ENCODE measurements at places on chromosomes 13 and 19.

- H3K27ac ChIP-seq = no peak overlapping the region
- no peak for DNase-seq
- no peaks in the 10 kb centered on the region for H3K4me1 ChIP-seq
- no peak overlapping the region for H3K4me3 ChIP-seq
- H3K36me3 ChIP-seq = no peaks in the 10 kb centered on the region
Measured at GRCh38 chr13:98108341-98108740, 34.6 kb upstream of the FARP1 start.

- DNase-seq = no peak
- H3K4me3 ChIP-seq = no peak overlapping the region
- no peaks in the 10 kb centered on the region for H3K4me1 ChIP-seq
Measured at GRCh38 chr13:31605076-31605860, 134.1 kb upstream of the RXFP2 start.

- no peaks in the 10 kb centered on the region for H3K27me3 ChIP-seq
- no peak overlapping the region for H3K27ac ChIP-seq
- no peak for DNase-seq
Measured at GRCh38 chr13:39916330-39916729, 260.9 kb downstream of the COG6 start.

GRCh38 chr19:32691952-32692726 is 518 bp downstream of the NUDT19 start:
- no peaks in the 10 kb centered on the region for H3K27me3 ChIP-seq
- H3K4me1 ChIP-seq = peaks cover 56% of the 10 kb centered on the region
- H3K36me3 ChIP-seq = peaks cover 43% of the 10 kb centered on the region
- DNase-seq = peak; percentile 63
- H3K27ac ChIP-seq = peak overlapping the region; percentile 90
- H3K4me3 ChIP-seq = peak overlapping the region; percentile 82

- DNase-seq = peak; percentile 56
- peaks cover 72% of the 10 kb centered on the region for H3K27me3 ChIP-seq
- no peaks in the 10 kb centered on the region for H3K4me1 ChIP-seq
- no peak within 1 kb of the TSS for H3K27ac ChIP-seq
- H3K4me3 ChIP-seq = no peak within 1 kb of the TSS
Measured at GRCh38 chr19:39296055-39296645, at the start of gene IFNL1. Gene IFNL1, plus strand, starts transcription at chr19:39296407. Its CDS starts 15 bp downstream, at chr19:39296422.

GRCh38 chr13:93732186-93732585 is 505.6 kb downstream of the GPC6 start:
- H3K4me1 ChIP-seq = no peaks in the 10 kb centered on the region
- no peak overlapping the region for H3K27ac ChIP-seq
- no peaks in the 10 kb centered on the region for H3K27me3 ChIP-seq
- no peak overlapping the region for H3K4me3 ChIP-seq
- H3K36me3 ChIP-seq = no peaks in the 10 kb centered on the region

GRCh38 chr13:75864718-75865117 is 228.6 kb downstream of the LMO7 start:
- H3K4me3 ChIP-seq = no peak overlapping the region
- peaks cover 25% of the 10 kb centered on the region for H3K36me3 ChIP-seq
- H3K27me3 ChIP-seq = no peaks in the 10 kb centered on the region
- no peak overlapping the region for H3K27ac ChIP-seq

GRCh38 chr13:101433895-101434294 is 17.6 kb upstream of the NALCN start:
- no peak overlapping the region for H3K4me3 ChIP-seq
- H3K27ac ChIP-seq = no peak overlapping the region
- no peaks in the 10 kb centered on the region for H3K36me3 ChIP-seq
- no peaks in the 10 kb centered on the region for H3K27me3 ChIP-seq

DNA sequence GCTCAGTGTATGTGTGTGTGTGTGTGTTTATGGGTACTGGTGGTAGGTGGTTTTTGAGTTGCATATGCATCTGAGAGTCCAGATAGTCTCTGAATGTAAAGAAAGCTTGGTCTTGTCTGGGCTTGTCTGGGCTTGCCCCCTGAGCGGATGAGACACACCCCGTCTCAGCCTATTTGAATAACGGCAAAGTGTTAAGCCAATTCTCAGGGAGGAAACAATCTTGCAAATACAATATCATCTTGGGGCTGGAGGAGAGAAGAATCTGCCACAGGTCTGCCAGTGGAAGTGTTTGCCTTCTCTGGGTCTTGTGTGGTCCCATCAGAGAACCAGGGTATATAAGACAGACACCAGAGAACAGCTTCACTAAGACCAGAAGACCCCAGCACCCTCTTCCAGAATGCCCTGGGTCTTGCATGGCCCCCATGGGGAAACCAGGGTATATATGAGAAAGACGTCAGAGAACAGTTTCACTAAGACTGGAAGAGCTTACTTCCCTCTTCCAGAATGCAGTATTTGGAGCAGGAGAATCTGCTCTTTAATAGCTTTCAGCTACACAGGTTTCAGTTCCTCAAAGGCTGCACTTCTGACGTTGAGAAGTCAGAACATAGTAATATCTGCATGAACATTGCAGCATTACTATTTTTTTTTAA is 13.3 kb downstream of the CD70 start:
- H3K27me3 ChIP-seq = no peaks in the 10 kb centered on the region
- H3K4me1 ChIP-seq = peaks cover 13% of the 10 kb centered on the region
- no peak overlapping the region for H3K4me3 ChIP-seq
- H3K36me3 ChIP-seq = no peaks in the 10 kb centered on the region

GRCh38 chr19:35045667-35046300 is 4.3 kb downstream of the HPN start:
- H3K4me1 ChIP-seq = peaks cover 26% of the 10 kb centered on the region
- H3K4me3 ChIP-seq = no peak overlapping the region
- DNase-seq = no peak
- no peaks in the 10 kb centered on the region for H3K27me3 ChIP-seq
- H3K27ac ChIP-seq = no peak overlapping the region
- peaks cover 1% of the 10 kb centered on the region for H3K36me3 ChIP-seq

GRCh38 chr19:48623556-48624066 is 4.3 kb downstream of the SPHK2 start:
- H3K27me3 ChIP-seq = no peaks in the 10 kb centered on the region
- no peak overlapping the region for H3K27ac ChIP-seq
- no peak for DNase-seq
- H3K36me3 ChIP-seq = peaks cover 27% of the 10 kb centered on the region

- H3K36me3 ChIP-seq = no peaks in the 10 kb centered on the region
- no peaks in the 10 kb centered on the region for H3K4me1 ChIP-seq
- DNase-seq = no peak
- H3K27me3 ChIP-seq = no peaks in the 10 kb centered on the region
- H3K4me3 ChIP-seq = no peak overlapping the region
- H3K27ac ChIP-seq = no peak overlapping the region
Measured at GRCh38 chr13:31240921-31241320, 41.1 kb downstream of the B3GLCT start.

- no peak overlapping the region for H3K4me3 ChIP-seq
- DNase-seq = no peak
- H3K27ac ChIP-seq = no peak overlapping the region
- no peaks in the 10 kb centered on the region for H3K36me3 ChIP-seq
Measured at GRCh38 chr19:20318616-20319015, 151.6 kb downstream of the ZNF486 start.

DNA sequence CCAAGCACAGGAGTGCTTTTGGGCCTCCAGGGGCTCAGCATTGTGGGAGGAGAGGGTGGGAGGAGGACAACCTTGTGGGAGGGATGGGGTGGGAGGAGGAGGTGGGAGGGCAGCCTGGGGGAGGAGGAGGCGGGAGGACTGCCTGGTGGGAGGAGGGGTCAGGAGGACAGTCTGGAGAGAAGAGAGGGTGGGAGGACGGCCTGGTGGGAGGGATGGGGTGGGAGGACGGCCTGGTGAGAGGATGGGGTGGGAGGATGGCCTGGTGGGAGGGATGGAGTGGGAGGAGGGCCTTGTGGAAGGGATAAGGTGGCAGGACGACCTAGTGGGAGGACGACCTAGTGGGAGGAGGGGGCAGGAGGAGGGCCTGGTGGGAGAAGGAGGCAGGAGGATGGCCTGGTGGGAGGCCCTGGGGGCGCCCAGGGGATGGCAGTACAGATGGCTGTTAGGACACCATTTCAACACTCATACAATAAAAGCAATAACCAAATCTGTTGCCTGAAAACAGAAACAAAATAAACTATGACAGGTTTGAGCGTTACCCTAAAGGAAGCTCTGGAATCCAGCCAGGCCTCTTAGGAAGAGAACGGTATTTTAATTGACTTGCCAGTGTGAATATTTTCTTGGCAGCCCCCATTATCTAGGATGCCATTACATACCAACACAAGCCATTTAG is 63.7 kb downstream of the CRYL1 start:
- H3K27ac ChIP-seq = no peak overlapping the region
- H3K27me3 ChIP-seq = no peaks in the 10 kb centered on the region
- H3K36me3 ChIP-seq = no peaks in the 10 kb centered on the region
- H3K4me3 ChIP-seq = no peak overlapping the region
- DNase-seq = no peak

DNA sequence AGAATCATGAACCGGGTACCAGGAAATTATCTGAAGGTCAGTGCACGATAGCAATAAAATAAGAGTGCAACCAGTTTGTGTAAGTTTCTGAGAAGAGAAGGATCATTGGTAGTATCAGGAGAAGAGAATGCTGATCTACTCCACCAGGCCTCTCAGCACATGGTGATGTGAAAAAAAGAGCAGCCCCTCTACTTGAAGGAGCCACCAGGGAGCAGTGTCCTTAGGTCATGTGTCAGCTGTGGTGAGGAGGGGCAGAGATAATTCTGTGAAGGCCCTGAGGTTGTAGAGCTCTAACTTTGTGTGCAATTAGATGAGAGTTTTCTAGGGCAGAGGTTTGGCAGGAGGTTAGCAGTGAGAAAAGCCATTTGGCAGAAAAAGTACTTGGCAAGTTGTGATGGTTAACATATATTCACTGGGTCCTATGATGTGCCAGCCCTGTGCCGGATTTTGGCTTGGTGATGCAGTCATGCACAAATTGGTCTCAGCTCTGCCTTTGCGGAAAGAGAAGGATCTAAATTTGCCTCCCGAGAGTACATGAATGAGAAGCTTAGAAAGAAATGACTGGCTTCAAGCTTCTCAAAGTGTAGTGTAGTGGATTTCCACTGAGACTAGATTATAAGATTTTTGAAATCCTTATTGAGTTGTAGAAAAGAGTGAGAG is 19.2 kb upstream of the ZC3H13 start:
- H3K4me3 ChIP-seq = no peak overlapping the region
- H3K27ac ChIP-seq = no peak overlapping the region
- DNase-seq = no peak
- no peaks in the 10 kb centered on the region for H3K36me3 ChIP-seq

DNA sequence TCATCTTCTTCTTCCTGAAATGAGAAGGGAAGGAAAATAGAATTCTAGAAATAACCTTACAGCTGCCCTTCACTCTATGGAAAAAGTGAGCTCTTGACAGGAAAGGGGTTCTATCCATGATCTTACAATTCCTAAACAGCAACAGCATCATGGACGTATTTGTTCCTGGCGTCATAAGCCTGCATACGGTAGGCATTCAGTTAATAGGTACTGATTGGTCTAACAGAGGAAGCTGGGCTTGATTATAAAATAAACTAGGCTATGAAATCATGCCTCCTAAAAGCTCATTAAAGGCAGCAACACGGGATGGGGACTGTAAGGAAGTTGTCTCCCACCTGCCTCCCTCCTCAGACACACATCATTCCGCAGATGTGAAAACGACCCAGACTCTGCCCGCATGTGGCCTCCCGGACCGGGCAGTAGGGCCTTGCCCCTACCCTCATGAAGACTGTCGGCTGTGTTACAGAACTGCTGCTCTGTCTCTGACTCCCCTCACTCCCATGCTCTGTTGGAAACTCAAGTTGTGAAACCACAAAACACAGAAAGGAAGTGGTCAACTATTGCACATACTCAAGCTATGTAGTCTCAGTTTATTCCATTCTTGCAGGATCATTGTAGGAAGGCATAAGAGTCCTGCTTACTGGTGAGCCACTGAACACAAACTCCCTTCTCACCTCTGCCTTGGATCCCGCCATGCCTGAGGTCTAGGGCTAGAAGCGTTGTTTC is 129.8 kb downstream of the DLEU7 start:
- no peak for DNase-seq
- no peak overlapping the region for H3K27ac ChIP-seq
- H3K4me1 ChIP-seq = no peaks in the 10 kb centered on the region
- no peaks in the 10 kb centered on the region for H3K27me3 ChIP-seq
- H3K36me3 ChIP-seq = no peaks in the 10 kb centered on the region
- H3K4me3 ChIP-seq = no peak overlapping the region

All from Calu3 (cell line).